ENCODE measurements at places on chromosomes 3 and 15. TPM values are rescaled to one million over a fixed set of nuclear protein-coding genes. Genes with fewer than 3 reads are reported as not detected.

DNA sequence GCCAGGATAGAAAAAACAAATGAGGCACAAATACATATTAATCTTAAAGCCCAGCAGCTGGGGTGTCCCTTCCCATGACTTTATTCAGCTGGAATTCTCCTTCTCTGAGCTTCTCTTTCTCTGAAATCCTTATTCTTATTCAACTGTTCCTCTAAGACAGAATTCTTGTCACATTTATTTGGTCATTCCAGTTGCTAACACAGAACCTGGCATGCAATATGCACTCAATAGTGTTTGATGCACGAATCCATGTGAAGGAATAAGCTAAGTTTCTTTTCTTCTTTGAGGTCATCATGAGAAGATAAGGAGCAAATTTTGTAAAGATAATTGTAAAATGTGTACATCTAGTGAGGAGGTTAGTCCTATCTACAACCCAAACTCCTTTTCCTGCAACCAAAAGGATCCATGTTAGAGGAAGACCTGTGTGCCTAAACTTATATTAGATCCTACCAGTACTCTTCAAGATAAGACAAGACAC, 154.2 kb upstream of the KCNMB2 start:
- no peak for DNase-seq

- DNase-seq: peak; percentile 63
These were observed at the start of gene MYZAP for GRCh38 chr15:57591822-57592367. TSS of gene MYZAP (plus strand) at chr15:57591904. CDS start at chr15:57592035, 131 bp downstream.

SSUH2 gene
- not detected for total RNA-seq

GRCh38 chr3:123878807-123879206, 5.3 kb downstream of the MYLK start:
- no peak for DNase-seq

SOX2 gene
- under 0.01 TPM for total RNA-seq

DNA sequence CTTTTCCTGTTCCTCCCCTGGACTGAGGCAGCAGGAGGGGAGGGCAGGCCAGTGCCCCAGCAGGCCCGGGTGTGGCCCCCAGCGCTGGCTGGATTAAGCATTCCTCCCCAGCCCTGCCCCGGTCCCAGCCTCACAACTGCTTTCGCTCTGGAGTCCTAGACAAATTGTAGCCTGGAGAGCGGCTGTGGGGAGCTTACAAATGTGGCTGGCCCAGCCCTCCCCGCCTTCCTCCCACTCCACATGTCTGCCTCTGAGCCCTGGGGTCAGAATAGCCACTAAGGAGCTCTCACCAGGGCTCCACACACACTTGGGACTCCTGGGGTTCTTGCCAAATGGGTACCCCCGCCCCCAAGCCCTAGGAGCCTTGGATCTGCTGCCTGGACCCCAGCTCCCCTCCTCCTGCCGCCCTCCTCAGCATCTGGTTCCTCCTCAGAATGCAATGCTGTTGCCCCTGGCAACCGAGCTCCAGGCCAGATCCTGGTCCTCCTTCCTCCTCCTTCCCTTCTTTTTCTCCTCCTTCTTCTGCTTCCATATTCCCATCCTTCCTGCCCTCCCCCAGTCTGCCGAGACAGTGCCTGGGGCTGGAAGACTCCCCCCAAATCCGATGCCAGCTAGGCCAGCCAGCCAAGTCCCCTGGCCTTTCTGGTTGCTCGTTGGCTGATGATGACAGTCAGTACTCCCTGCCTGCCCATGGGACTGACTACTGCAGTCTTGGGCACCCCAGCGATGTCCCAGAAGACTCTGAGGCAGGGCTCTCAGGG, 91.1 kb downstream of the LINGO1 start:
- DNase-seq: no peak

- DNase-seq: no peak
These were observed 58.9 kb upstream of the KY start for GRCh38 chr3:134709561-134710312.

ARRDC4 gene
- total RNA-seq: 0.87 TPM

MOBP gene
- not detected for total RNA-seq

CD86 gene
- not detected for total RNA-seq

DNA sequence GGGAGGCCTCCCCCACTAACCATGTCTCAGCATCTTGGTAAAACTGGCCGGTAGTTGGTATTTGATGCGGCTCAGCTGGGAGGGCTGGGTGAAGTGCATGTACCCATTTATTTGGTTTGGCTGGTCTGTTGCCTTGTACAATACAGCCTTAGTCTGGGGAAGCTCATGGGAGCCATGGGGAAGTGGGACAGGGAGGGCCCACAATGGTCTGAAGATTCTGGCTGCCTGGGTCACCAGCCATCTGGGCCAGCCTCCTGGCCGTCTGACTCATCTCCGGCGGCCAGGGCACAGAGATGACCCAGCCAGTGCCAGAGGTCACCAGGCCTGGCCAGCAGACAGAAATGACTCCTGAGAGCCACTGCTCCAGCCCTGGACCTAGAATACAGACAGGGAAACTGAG, 51.6 kb upstream of the SMAD6 start:
- DNase-seq: peak; percentile 84

GRCh38 chr3:73600293-73600938, 24.3 kb downstream of the PDZRN3 start:
- no peak for DNase-seq

OR5K4 gene
- not detected for total RNA-seq

RUBCN gene
- total RNA-seq: 6.7 TPM

GRCh38 chr3:27657404-27657803, 64.7 kb downstream of the EOMES start:
- peak; percentile 57 for DNase-seq

EFL1 gene
- 12.3 TPM for total RNA-seq

- no peak for DNase-seq
These were observed 5.6 kb downstream of the ITPKA start for GRCh38 chr15:41499109-41499851.

DNA sequence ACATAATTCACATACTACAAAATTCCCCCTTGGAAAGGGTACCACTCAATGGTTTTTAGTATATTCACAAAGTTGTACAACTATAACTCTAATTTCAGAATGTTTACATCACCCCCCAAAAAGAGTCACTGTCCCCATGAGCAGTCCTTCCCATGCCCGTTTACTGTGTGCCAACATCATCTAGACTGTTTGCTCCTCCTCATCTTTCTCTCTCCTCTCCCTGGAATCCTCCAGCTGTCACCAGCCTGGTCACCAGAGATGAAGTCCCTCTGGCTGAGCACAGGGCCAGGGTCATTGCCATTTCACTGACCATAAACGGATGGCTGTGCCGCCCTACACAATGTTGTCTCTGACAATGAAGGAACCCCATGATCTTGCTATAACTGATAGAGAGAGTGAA, 45.2 kb downstream of the C2CD4B start:
- DNase-seq: no peak

DNA sequence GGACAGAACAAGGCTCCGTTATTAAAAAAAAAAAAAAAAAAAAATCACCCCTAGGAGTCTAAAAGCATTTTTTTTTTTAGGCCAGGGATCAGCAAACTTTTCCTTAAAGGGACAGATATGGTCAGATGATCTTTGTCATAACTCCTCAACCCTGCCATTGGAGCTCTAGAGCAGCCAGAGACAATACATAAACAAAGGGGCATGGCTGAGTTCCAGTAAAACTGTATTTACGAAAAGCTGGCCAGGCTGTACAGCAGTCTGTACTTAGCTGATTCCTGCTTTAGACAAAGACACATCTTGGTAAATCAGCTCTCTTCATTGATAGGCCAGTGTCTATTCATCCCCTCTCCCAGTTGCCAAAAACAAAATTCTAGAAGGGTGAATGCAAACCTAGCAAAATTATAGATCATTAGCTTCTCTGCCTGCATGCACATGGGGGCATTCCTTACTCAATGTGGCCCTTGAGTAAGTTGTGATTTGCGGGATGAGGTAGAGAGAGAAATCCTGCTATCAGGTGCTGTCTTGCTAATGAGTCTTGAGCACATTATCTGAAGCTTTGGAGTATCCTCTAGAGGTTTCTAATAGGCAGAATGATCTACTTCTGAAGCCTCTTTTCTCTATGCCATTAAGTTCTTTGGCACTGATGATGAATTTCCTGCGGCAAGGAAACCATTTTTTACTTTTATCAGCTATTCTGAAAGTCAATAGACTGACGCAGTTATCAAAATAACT, 35.2 kb downstream of the SENP8 start:
- peak; percentile 48 for DNase-seq

C3orf49 gene
- not detected for total RNA-seq

- DNase-seq: no peak
These were observed 69.6 kb downstream of the IQSEC1 start for GRCh38 chr3:13003608-13004007.
